NCI-H1436 treated with DMSO at 0.1 percent for 48 hours (cell line): ENCODE measurements at places on chromosomes 6 and 20.

DNA sequence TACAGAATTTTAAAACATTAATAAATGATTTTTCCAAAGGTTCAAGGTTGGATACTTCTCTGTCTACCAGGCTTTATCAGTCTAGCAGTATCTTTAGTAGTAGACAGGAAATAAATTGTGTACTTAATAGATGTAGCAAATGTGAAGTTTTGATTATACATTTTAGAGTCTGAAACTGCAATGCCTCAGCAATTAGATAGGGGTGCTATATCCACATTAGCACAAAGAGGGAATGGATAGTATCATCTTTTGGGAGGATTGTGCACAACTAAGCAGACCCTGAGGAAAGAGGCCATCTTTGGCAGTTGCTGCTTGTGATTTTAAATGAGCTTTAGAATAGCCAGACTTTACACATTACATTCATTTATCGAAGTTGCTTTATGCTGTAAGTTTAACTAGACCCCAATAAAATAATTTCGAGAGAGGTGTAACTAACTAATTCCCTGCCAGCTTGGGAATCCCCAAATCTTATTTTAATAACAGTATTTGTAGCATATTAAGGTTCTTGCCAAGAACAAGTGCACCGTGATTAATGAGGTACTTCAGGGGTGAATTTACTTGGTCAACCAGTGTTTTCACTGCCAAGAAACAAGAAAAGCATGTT lies 2.8 kb downstream of the KCNQ5 start:
- DNase-seq: no peak

GRCh38 chr6:38306931-38307330 lies 332.8 kb downstream of the BTBD9 start:
- no peak for DNase-seq

GRCh38 chr6:157983406-157984119 lies 1.9 kb downstream of the SYNJ2 start:
- DNase-seq: no peak

GRCh38 chr6:149182262-149182661 lies 135.2 kb upstream of the TAB2 start:
- no peak for DNase-seq

GRCh38 chr20:56440346-56441007 lies 27.9 kb upstream of the RTF2 start:
- DNase-seq: no peak

DNA sequence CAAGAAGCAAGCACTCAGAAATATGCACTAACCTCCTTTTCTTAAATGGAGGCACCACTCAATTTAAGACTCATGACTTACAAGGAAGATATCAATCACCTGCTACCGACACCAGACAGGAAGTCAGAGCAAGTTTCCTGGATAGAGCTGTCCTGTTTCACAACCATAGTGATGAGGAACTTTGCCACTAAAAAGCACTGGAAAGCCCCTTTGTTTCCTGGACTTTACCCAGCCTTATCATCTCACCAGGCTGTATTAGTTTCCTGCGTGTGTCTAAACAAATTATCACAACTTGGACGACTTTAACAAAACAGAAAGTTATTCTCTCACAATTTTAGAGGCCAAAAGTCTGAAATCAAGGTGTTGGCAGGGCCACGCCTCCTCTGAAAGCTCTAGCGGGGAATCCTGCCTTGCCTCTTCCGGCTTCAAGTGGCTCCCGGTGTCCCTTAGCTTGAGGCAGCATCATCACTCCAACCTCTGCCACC lies 253.8 kb upstream of the STXBP5 start:
- DNase-seq: no peak
